RPMI7951 (cell line): ENCODE measurements at places on chromosomes 3 and 15.

- DNase-seq: peak; percentile 91
Observed at GRCh38 chr3:43707998-43708397, 17.3 kb downstream of the ABHD5 start.

DNA sequence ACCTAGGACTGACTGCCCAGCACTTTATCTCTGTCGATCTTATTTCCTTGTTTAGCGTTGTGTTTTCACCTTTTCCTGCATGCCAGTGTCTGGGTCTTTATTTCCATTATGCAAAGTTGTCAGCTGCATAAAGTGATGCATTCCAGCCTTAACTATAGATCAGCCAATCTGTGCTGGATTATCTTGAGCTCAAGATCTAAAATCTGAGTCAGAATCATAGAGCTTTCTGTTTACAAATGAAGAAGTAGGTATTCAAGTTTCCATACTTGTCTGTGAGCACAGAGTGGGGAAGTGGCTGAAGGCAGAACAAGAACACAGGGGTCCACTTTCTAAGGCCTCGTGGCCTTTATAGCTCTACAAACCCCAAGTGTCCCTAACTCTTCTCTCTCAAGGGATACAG lies 82.4 kb upstream of the PLCL2 start:
- no peak for DNase-seq

DNA sequence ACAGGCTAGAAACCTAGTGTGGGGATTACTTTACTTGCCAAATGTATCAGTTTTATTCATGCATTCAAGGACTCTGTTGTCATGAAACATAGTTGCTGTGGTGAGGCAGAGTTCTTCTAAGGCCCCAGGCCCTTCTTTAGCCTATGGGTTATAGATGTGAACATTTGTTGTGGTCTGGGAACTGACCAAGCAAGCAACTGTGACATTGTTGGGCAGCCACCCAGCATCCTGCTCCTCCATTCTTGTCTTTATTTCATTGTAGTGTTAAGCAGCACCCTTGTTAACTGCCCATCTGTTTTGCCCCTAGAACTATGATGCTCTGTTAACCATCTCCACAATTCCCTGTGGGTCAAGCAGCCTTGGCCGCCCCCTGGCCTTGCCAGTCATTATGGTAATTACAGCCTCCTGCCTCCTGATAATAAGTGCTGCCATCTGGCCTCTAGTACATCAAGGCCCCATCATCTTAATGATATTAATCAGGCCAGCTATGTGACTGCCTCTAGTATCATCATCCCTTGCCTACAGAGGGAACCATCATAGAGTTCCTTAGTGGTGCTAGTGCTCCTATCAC lies 12.2 kb upstream of the IFT57 start:
- peak; percentile 17 for DNase-seq

- DNase-seq: no peak
Observed at GRCh38 chr3:119652306-119653033, 7.9 kb downstream of the POPDC2 start.

- DNase-seq: no peak
Observed at GRCh38 chr3:49652903-49653415, 21.2 kb upstream of the APEH start.

DNA sequence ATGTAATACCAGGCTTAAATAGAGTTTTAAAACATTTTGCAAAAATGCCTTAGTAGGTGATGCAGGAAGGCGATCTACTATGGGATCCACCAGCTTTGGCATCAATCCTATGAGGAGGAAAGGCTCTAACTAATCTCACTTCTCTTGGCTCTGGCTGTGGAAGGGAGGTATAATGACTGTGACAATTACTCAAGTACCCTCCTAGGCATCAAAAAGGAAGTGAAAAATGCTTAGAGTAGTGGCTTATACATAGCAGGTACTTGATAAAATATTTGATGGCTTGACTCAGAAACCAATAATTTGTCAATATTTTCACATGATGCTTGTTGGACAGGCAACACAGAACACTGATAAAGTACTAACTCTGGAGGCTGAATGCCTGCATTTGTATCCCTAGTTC lies 34.1 kb upstream of the SERPINI2 start:
- DNase-seq: no peak

DNA sequence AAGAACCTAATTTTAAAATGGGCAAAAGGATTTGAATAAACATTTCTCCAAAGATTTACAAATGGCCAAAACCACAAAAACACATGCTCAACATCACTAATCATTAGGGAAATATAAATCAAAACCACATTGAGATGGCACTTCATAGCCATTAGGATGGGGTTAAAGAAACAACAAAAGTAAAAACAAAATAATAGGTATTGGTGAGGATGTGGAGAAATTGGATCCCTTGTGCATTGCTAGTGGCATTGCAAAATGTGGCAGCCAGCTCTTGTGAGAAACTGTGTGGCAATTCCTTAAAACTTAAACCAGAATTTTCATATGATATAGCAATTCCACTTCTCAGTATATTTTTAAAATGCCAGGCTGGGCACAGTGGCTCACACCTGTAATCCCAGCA lies 126.5 kb downstream of the STT3B start:
- no peak for DNase-seq

GRCh38 chr15:51092480-51093040 lies 2.1 kb downstream of the TNFAIP8L3 start:
- no peak for DNase-seq

GRCh38 chr3:153956613-153957012 lies 164.6 kb upstream of the ARHGEF26 start:
- DNase-seq: no peak

DNA sequence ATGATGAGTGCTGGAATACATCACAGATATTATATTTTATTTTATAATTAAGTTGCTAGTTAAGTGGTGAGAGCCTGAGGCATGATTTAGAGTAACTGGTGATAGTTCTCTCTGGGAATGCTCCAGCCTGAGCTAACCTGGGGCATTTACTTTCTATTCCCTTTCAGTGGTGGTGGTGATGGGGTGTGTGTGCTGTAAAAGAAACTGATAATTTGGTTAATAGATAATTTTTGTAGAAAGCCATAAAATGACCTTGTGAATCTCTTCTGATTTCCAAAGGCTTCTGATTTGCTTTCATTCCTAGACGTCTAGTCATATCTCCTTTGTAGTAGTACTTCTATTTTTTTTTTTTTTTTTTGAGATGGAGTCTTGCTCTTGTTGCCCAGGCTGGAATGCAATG lies 46.8 kb upstream of the DPPA4 start:
- no peak for DNase-seq

DNA sequence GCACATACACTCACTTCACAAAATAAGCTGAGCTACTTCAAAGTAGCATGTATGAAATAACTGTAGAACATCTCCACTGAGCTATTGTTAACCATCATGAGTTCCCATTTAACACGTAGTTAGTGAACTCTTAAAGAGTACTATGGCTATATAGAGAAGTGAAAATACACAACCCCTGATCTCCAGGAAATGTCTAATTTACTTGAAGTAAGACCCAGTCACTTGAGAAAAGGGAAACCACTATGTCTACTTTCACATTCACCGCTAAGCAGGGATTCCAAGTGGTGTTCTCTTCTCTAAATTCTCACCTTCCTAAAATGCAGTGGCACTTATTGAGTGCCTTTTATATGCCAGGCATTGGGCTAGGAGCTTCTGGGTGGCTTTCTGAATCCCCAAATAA lies 35.0 kb upstream of the COLQ start:
- no peak for DNase-seq

DNA sequence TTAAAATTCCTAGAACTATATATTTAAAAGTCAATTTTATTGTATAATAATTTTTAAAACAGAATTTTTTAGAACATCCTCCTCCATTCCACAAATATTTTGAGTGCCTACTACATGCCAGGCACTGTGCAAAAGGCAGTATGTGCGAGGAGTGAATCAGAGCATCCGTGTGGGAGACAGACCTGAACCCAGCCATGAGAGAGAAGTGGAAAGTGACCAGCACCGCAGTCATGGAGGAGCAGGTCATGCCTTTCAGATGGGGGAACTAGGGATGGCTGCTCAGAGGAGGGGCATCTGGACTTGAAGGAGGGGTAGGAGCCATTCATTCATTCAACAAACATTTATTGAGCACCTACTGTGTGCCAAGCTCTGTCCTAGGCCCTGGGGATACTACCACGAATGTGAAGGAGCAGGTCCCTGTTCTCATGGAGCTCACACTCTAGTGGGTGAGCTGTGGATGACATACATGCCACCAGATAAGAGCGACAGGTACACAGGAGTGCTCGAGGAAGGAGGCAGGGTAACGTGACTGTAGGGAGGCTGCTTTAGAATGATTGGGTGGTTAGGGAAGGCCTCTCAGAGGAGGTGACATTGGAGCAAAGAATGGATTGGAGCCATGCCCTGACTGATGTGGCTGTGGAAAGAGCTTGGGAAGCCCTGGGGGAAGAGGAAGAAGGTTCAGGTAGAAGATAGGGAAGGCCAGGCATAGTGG lies 3.1 kb upstream of the CHRNA3 start:
- DNase-seq: no peak

GRCh38 chr15:43133430-43134156 lies at the start of gene TMEM62:
Gene TMEM62, plus strand, starts transcription at chr15:43133586. Its CDS starts 217 bp downstream, at chr15:43133803.
- peak; percentile 79 for DNase-seq

DNA sequence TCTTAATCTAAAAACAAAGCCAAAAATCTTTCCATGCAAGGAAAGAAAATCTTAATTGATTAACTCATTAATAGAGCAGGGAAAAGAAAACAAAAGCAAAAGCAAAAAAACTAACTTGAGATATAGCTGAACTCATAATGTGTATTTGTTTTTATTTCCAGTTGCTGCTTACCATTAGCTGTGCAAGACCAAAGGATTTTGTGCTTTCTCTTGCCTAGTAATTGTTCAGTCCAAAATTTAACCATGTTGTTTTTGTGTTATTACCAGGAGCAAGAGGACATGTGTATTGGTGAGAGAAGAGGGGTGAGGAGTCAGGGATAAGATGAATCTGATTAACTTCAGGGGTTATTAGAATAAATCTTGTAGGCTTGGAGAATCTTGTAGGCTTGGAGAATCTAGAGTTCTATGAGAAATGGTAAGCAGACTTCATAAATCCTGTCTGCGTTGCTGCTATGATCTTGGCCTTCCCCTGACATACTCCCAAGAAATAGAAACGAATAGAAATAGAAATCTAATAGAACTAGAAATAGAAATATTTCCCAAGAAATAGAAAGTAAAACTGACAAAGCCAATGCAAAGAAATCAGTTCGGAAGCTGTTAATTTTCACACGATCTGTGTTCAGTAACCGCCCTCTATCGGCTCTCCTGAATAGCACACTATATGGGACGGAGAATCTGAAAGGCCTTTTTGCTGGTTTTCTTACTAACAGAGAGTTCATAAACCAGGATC lies 72.6 kb upstream of the TNFSF10 start:
- DNase-seq: peak; percentile 78

DNA sequence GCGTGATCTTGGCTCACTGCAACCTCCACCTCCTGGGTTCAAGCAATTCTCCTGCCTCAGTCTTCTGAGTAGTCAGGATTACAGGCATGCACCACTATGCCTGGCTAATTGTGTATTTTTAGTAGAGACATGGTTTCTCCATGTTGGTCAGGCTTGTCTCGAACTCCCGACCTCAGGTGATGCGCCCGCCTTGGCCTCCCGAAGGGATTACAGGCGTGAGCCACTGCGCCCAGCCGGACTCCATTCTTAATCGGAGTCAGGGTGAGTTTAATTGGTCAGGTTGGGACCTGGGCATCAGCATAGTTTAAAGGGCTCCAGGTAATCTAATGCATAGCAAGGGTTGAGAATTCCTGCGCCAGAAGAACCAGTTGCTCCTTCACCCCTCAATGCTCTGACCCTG lies 29.2 kb downstream of the MAGEF1 start:
- DNase-seq: no peak

- no peak for DNase-seq
Observed at GRCh38 chr15:101672298-101672697, 20.1 kb upstream of the TM2D3 start.

DNA sequence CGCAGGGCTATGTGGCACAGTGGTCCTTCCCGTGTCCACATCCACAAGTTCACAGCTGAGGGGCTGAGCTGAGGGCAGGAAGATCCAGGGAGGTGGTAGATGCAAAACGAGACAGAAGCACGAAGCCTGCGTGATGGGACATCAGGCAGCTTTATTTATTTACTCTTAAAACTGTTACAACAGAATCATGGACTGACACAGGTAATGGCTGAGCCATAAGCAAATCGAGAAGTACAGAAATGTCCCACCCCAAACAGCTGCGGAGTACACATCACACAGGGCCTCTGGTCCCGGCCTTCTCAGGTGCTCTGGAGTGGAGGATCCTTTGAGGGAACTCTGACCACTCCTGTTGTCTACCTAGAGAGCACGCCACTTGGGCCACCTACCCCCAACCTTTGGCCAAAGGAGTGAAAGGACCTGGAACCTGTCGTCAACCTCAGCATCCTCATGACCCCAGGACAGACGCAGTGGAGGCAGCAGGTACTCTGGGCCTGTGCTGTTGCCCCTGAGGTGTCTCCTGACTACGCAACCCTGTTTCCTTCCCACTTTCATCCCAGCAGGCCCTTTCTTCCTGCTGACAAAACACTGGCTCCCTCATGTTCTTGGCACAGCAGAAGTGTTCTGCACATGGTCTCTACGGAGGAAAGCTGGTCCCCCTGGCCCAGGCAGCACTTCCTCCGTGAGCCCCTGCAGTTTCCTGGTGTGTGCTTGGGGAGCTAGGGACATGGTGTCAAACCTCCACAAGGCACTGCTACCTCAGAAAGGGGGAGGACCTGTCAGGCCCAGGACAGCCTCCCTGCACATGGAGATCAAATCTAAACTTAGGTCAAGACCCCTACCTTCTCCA lies 47.8 kb downstream of the DHX30 start:
- no peak for DNase-seq

DNA sequence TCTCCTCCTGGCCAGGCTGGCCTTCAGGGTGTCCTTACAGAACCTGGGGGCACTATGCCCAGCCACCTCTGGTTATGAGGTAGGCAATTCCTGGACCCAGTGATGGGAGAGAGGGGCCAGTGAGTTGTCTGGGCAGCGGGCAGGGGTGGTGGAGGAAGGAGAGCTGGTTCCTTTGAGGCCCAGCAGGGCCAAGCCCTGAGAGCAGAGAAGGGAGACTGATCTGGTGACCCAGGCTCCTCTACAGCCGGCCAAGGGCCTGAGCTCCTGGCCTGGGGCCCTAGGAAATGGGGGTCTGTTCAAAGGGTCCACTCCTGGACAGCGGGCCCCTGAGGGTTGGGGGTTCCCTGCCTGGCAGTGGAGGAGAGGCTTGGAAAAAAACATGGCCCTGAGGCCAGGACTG lies 7.9 kb downstream of the SLC38A3 start:
- DNase-seq: no peak

DNA sequence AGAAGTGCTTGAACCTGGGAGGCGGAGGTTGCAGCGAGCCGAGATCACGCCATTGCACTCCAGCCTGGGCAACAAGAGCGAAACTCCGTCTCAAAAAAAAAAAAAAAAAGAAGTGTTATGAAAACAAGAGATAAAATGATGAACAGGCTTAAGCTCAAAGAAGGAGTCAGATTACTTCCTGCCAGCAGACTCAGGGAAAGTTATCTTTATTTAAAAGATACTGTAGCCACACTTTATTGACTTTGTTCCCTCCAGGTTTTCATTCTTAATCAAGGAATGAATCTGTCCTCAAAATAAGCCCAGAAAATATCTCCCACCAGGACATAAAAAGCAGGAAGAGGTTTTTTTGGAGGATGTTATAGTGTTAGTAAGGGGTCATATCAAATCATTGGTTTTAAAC lies 176.5 kb upstream of the KCNMB2 start:
- no peak for DNase-seq

- no peak for DNase-seq
Observed at GRCh38 chr3:126117212-126117611, 33.3 kb upstream of the SLC41A3 start.
